ENCODE measurements at places on chromosomes 6 and 20.

DNA sequence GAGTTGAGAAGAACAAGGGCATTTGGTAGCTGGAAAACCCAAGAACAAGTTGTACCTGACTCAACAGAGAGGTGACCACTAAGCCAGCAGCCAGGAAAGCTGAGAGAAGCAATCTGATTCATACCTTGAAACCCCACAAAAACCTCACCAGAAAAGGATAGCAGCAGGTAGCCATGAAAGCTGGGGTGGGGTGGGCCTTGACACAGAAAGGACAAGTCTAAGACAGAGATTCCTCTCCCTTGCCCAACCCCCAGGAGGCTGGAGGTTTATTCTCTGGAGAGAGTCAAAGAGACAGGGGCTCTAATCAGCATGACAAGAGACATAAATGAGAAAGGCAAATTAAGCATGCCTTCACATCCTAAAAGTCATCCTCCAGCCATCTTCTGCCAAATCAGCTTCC is 151.7 kb upstream of the DST start:
- no peak for DNase-seq

GRCh38 chr6:167090171-167090570 is 32.7 kb upstream of the CCR6 start:
- DNase-seq: no peak

DNA sequence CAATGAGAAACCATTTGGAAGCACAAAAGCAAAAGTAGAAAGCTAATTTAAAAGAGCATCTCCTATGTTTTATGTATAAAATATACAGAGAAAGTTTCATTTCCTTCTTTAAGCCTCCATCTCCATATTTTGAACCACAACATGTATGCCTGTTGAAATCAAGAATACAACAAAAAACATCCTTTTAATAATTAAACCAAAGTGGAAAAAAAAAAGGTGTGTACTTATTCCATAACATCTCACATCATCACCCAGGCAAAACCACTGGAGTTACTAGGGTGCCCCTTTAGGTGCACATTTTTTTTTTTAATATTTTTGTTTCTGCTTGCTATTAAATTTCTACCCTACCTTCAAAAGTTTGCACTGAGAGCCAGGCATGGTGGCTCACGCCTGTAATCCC is 43.0 kb downstream of the EDN1 start:
- DNase-seq: no peak

- DNase-seq: no peak
Measured at GRCh38 chr6:122075917-122076316, 323.5 kb upstream of the HSF2 start.

GRCh38 chr20:19571996-19572395 is 186.1 kb upstream of the RIN2 start:
- DNase-seq: no peak

DNA sequence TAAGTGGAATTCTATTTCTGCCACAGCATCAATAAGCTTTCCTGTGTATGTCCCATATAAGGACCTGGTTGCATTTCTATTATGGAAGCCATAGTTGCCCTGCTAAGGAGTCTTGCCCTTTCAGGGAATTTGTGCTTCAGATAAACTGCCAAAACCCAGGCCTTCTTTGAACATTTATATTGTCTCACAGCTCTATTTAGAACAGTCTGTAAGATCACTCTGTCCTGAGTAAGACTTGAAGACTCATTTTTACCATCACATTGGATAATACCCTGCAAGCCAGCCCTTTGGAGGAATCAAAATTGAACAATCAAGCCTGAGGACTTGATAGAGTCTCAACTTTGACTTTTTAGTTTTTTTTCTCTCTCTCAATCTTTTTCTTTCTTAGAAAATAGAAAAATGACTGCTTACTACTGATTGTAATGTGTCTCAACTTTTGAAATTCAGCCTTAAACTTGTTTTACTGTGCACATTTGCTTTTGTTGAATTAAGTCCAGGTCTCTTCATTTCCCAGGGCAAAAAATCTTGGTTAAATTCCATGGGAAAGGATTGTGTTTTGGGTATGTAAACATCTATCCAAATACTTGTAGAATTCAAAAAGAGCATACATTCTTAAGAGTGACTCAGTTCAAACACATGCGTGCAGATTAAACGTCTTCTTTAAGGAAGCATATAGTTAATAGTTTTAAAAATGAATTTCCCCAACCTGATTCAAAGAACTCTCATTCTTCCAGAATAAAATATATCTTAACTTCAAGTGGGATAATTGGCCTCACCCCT is 91.2 kb downstream of the PLCB1 start:
- no peak for DNase-seq

DNA sequence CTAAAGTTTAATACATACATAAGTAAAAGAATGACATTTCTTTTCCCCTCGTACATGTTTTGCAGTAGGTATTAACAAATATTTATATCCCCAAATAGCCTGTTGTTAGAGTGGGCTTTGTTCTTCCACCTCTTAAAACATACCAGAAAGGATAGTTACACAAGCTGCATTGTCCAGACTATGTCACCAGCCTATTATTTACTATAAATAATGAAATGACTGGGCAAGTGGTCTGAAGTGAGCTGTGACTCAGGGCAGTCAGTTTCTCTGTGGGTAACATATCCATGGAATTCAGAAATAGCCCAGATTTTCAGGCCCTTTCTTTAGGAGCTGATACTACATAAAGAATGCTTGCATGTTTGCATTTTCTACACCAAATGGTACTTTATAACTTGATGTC is 60.1 kb downstream of the FUT9 start:
- DNase-seq: no peak

All from CD4-positive, alpha-beta T cell treated with Interleukin-15 for 4 hours (primary cell).